ENCODE measurements at places on chromosomes 5 and 9. TPM values are rescaled to one million over a fixed set of nuclear protein-coding genes. Genes with fewer than 3 reads are reported as not detected.

Gene ST6GALNAC4
- polyA plus RNA-seq = 18.4 TPM

Gene KCNV2
- not detected for polyA plus RNA-seq

Gene EEIG1
- polyA plus RNA-seq = 21.4 TPM

DNA sequence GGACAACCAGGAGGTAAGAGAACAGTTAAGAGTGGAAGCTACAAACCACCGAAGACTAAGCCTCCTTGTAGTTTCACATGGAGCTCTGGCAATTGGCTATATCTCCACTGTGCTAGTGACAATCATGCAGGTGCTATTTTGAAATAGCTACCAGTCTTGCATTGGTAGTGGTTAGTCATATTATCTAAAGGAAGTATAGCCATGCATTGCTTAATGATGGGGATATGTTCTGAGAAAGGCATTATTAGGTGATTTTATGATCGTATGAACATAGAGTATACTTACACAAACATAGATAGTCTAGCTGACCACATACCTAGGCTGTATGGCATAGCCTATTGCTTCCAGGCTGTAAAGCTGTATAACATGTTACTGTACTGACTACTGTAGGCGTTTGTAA lies 28.4 kb downstream of the HSDL2 start:
- DNase-seq = no peak

- DNase-seq = no peak
Measured at GRCh38 chr5:159788835-159789331, 127.4 kb upstream of the ADRA1B start.

Gene PCDHB10
- 0.78 TPM for polyA plus RNA-seq

GRCh38 chr5:115977988-115978387 lies 15.7 kb downstream of the LVRN start:
- DNase-seq = peak; percentile 86

DNA sequence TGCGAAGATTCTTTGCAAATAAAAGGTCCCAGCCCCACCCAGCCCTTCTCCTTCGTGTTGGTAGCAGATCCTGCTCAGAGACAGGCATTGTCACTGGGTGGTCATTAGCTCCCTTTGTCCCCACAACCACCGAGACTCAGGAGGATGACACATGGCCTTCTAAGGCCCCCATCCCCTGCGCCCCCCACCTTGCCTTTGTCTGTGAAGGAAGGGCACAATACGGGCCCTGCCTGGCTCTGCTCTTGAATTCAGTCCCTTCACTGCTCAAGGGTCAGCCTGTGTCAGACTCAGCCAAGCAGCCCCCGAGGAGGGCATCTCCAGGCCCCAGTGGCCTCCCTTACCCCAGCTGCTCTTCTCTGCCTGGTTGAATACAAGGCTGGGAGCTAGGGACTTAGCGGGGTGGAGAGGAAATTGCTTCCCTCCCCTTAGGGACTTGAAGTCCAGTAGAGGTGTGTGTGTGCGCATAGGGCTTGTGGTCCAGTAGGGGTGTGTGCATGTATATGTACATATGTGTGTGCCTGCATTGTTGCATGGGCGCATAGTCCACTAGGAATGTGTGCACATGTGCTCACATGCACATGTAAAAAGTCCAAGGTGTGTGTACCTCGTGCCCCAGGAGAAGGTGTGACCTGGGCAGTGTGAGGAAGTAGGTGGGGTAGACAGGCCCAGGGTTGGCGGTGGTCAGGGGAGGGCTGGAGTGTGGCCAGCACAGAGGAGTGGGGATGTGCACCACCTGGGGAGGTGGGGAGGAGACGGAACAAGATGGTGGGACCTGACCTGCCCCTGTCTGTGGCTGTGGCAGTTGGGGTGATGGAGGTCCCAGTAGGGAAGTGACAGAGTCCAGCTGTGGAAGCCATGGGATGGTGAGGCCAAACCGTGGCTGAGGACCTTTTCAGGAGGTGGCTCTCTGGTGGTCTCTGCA lies 59.1 kb downstream of the PHF2 start:
- no peak for DNase-seq

GRCh38 chr5:14700478-14701436 lies 36.2 kb downstream of the OTULIN start:
- DNase-seq = no peak

Gene PCDHGA12
- 14.1 TPM for polyA plus RNA-seq

GRCh38 chr5:122078116-122079110 lies at the start of gene LOX:
Gene LOX (minus strand): TSS chr5:122078259. CDS start chr5:122077985, 274 bp downstream.
- DNase-seq = peak; percentile 95

Gene ACOT12
- polyA plus RNA-seq = 1.1 TPM

Gene GCNT4
- 14.6 TPM for polyA plus RNA-seq

Gene AGXT2
- not detected for polyA plus RNA-seq

- DNase-seq = peak; percentile 76
Measured at GRCh38 chr5:72013766-72014624, 93.3 kb upstream of the MAP1B start.

GRCh38 chr5:57947181-57947580 lies 464.6 kb upstream of the ACTBL2 start:
- peak; percentile 30 for DNase-seq

DNA sequence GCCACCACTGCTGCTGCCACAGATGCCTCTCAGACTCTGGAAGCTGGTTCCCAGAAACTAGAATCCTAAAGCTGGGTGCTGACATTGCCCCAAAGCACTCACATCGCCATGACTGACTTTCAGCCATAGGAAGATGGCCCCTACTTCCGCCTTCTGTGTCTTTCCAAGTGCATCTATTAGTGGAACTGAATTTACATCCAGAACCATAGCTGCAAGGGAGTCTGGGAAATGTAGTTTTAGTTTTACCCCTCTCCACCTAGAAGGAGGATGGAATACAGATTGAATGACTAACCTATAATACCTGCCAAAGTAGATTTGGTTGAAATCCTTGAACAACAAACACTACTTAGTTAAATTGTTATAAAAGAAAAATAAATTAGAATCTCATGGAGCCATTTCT lies 118.8 kb downstream of the RASGRF2 start:
- DNase-seq = no peak

DNA sequence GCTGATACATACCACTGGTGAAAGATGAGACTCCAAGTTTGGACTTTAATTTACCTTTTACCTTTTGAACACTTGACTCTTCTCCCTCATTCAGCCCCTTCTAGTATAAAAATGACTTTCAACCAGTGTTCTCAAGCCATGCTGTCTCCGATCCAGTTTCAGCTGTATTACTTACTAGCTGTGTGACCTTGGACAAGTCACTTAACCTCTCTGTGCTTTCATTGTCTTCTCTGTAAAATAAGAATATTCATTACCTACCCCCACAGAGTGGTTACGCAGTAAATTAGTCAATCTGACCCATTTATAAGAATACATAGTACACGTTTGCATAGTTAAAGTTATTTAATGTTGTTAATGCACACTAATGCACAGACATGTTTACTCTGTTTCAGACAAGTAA lies 12.6 kb upstream of the CEMIP2 start:
- DNase-seq = no peak

- no peak for DNase-seq
Measured at GRCh38 chr5:159910843-159911229, 5.4 kb upstream of the ADRA1B start.

- no peak for DNase-seq
Measured at GRCh38 chr9:87968155-87968554, 6.2 kb downstream of the CDK20 start.

Gene AMBP
- polyA plus RNA-seq = 0.15 TPM

- no peak for DNase-seq
Measured at GRCh38 chr5:157959370-157959769, 100.4 kb upstream of the CLINT1 start.

- DNase-seq = no peak
Measured at GRCh38 chr9:106657926-106658325, 205.0 kb upstream of the ZNF462 start.

Gene ZFR
- polyA plus RNA-seq = 56.8 TPM

DNA sequence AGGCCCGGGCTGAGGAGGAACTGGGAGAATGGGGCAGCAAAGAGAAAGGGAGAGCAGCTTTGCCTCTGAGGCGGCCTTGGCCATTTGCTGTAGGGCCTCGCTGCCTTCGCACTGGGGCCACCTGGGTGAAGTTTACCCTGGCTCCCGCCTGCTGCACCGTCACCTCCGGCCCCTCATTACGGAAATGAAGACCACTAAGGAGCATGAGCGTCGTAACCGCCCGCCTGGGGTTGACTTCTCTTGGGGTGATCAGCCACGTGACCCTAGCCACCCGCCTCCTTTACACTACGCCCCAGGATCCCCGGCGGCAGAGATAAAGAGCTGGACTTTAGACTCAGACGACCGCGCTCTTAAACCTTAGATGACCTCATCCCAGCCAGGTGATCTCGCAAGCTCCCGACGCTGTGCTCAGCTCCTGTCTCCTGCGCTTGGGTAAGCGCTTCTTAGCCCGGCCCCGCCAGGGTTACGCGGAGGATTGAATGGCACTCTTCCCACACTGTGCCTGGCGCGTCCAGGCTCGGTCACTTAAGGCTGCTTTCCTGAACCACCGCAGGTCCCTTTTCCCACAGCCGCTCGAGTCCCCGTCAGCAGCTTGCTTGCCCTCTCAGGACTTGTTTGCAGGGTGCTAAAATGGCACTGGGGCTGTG lies 107.9 kb upstream of the LARP1 start:
- peak; percentile 14 for DNase-seq

DNA sequence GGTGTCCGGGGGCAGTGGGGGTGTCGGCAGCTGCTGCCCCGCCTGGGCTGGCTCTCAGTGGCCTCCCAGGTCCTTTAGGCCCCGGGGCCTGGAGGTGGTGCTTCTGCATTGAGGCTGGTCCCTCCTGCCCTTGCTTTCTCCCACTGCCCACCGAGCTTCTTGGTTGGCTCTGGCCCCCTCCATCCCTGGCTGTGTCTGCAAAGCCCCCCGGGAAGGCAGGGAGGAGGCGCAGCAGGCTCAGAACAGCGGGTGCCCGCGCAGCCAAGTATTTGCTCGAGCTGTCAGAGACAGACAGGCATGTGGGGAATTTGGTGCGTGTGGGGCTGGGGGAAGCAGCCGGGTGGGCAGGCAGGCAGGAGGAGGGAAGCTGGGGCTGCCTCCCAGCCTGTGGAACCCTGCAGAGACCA lies 11.5 kb downstream of the CXXC5 start:
- DNase-seq = peak; percentile 64

- no peak for DNase-seq
Measured at GRCh38 chr5:137753691-137754187, 424 bp downstream of the HNRNPA0 start.

Gene F2RL1
- polyA plus RNA-seq = 12.4 TPM

DNA sequence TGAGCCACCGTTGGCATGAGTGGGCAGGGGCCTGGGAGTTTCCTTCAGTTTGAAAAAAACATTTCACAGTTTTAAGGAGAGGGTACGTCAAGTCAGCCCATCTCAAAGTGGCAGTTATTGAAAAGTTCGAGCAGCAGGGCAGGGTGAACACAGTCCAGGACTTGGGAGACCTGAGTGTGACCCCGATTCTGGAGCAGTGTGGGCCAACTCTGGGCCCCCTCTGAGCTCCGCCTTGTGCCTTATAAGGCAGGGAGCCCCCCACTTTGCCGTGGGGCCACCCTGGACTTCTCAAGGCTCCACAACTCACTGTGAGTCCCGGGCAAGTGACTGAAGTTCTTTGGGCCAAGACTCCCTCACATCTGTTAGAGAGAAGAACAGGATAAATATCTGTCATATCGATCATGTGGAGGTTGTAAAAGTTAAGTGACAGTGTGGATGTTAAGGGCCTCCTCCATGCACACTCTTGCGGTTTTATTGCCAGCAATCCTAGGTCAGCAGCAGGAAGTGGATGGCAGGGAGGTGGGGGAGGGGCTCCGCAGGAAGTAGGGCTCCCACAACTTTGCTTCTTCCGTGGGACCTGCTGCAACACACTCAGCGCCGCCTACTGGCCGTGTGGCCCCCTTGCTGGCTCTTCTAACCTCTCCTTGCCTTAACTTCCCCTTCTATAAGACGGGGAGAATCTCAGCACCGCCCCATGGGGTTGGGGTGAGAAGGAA lies 38.4 kb downstream of the HRH2 start:
- no peak for DNase-seq

Gene CORO2A
- 0.11 TPM for polyA plus RNA-seq

Gene SLCO6A1
- not detected for polyA plus RNA-seq

Gene PCDHB12
- 0.27 TPM for polyA plus RNA-seq

Gene PCDHGA10
- polyA plus RNA-seq = 4.2 TPM

Gene DMAC1
- 9.2 TPM for polyA plus RNA-seq

GRCh38 chr5:147699496-147700088 lies 82.9 kb downstream of the JAKMIP2 start:
- no peak for DNase-seq

Gene SPRY4
- polyA plus RNA-seq = 13.0 TPM

DNA sequence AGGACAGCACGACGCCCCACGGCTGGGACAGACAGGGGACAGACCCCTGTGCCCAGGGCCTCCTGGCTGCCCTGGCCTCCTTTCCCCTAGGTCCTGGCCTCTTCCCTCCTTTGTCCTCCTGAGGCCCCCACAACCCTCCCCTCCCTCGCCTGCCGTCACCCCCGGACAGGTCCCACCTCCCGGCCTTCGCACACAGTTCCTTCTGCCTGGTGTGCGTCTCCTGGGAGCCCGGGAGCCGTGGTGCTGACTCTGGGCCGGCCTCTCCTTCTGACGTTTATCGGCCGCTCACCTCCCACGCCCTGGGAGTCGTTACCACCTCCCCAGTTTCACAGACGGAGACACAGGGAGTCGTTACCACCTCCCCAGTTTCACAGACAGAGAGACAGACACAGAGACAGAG lies 25.1 kb upstream of the NOTCH1 start:
- no peak for DNase-seq

GRCh38 chr5:43802651-43803050 lies 199.7 kb downstream of the NNT start:
- no peak for DNase-seq

DNA sequence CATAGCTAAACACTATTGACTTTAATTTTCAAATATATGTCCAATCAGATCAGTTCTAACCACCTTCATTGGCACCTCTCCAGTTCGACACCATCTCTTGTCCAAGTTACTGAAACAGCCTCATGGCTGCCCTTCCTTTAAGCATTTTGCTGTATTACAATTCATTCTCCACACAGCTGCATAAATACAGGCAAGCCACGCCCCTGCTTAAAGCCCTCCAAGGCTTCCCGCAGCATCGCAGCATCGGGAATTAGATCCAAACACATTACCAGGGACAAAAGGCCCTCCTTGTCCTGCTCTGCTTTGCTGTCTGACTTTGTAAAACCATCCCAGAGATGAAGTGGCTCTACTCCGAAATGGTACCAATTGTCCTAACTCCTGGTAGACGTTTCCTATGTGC lies 75.1 kb upstream of the RAI14 start:
- no peak for DNase-seq

DNA sequence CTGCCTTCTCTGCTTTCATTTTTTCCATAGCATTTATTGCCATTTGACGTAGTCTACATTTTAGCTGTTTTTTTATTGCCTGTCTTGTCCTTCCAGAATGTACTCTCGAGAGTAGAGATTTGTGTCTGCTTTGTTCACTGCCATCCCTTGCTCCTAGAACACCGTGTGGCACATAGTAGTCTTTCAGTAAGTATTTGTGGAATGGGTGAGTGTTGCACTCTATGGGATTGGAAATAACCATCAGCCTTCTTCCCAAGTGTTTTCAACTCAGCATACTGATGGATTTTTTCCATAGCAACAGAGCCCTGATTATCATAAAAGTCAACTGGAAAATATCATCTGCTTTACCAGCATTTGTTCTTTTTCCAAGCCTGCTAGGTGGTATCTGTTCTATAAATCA lies 462.6 kb downstream of the ENC1 start:
- no peak for DNase-seq

GRCh38 chr9:101418518-101419430 lies 16.8 kb downstream of the ALDOB start:
- peak; percentile 37 for DNase-seq

Gene CD14
- 0.45 TPM for polyA plus RNA-seq

Data from fibroblast of lung (primary cell).